Right renal pelvis (tissue), 4 donors: ENCODE measurements at places on chromosomes 2 and 18. TPM values are rescaled to one million over a fixed set of nuclear protein-coding genes. Genes with fewer than 3 reads are reported as not detected.

DNA sequence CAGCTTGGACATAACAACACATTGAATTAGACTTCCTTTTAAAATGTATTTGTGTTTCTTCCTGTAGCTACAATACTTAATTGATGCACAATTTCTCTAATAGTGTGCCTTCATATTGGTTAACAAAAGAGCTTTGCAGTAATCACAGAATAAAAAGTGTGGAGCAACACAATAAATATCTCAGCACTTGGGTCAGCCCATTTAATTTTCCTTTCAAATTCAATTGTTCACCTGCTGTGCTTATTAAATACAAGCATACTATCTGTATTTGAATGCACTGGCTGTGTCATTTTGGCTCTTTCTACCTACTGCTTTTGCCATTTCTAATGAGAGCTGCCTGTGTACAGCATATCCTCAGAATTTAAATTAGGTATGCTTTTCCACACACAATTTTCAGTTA, 1641.3 kb upstream of the SLC39A10 start:
- no peak for DNase-seq

GRCh38 chr2:203690441-203691047, 15.9 kb upstream of the CD28 start:
- DNase-seq = no peak

GRCh38 chr18:10169064-10169562, 255.3 kb downstream of the VAPA start:
- no peak for DNase-seq

DNA sequence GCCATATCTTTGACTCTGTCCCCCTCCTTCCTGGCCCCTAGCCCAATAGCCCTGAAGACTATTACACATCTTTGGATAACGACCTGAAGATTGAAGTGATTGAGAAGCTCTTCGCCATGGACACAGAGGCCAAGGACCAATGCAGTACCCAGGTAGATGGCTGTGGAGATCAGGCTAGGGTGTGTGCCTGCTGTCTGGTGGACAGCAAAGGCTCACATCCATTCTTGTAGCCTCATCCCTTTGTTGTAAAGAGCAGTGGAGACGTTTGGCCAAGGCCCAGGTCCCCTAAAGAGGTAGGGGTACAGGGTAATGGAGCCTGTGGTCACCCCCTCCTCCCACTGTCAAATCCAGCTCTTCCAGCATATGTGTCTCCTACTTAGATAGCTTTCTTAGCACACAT, 81.4 kb downstream of the EPAS1 start:
- no peak for DNase-seq

- DNase-seq = no peak
These were observed 81.0 kb downstream of the ZNF236 start for GRCh38 chr18:76903386-76903785.

The SCN9A gene
- 1.6 TPM for polyA plus RNA-seq

DNA sequence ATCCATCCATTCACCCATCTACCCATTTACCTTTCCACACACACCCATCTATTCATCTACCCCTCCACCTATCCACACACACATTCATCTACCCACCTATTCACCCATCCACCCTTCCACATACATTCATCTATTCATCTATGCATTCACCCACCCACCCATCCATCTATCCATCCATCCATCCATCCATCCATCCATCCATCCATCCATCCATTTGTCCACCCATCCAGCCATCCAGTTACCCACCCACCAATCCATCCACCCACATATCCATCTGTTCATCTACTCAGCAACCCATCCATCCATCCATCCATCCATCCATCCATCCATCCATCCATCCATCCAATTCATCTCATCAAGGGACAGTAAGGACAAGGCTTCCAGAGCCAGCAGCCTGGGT, 74.0 kb downstream of the INHBB start:
- DNase-seq = no peak

DNA sequence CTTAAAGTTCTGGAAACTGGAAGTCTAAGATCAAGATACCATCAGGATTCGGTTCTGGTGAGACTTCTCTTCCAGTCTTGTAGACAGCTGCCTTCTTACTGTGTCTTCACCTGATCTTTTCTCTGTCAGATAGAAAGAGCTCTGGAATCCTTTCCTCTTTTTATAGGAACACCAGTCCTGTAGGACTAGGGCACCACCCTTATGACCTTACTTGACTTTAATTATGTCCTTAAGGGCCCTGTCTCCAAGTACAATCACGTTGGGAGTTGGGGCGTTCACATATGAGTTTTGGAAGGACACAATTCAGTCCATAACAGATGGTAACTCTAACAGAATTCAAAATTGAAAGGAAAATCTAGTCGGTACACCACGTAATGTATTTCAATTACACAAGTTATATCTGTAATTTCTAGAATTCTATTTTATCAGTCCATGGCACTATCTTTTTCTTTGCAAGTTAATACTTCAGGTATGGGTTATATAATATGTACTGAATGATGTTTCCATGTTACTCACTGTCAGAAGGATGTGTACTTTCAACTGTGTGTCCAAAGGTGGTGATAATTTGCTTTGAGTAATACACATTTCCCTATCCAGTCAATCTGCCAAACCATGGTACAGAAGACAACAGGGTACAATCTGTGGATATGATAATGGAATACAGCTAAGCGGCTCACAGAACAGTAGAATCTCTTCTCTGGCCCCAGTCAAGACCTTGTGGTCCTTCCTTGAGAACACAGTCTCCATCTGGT, 1.2 kb upstream of the SCYGR5 start:
- no peak for DNase-seq

DNA sequence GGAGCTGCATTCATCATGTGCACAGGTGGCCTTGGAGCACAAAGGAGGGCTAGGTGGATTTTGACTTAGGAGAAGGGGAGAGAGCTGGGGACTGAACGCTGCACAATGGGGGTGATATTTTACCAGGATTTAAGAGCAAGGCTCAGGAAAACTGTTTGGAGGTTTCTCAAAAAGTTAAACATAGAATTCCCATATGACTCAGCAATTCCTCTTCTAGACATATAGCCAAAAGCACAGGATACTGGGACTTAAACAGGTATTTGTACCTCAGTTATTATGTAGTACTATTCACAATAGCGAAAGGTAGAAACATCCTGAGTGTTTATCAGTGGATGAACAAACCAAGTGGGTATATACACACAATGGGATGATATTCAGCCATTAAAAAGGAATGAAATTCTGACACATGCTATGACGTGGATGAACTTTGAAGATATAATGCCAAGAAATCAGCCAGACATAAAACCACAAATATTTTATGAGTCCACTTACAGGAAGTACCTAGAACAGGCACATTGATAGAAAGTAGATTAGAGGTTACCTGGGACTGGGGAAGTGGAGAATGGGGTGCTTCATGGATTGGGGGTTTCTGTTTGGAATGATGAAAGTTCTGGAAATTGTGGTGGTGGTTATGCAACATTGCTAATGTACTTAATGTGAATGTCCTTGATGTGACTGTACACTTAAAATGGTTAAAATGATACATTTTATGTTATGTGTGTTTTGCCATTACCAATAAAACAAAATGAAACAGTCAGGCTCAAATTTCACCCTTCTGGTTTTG, 216.9 kb downstream of the HAUS1 start:
- DNase-seq = no peak

- DNase-seq = no peak
These were observed 812.6 kb upstream of the LRATD1 start for GRCh38 chr2:13819896-13820295.

GRCh38 chr2:240632306-240632721, 7.0 kb downstream of the GPR35 start:
- DNase-seq = no peak

- DNase-seq = no peak
These were observed 70.1 kb downstream of the QPCT start for GRCh38 chr2:37414470-37414949.

- no peak for DNase-seq
These were observed 60.9 kb upstream of the TMEM17 start for GRCh38 chr2:62566847-62567246.

GRCh38 chr2:102837626-102838198, 75.9 kb downstream of the TMEM182 start:
- no peak for DNase-seq

GRCh38 chr2:239669899-239670460, 269.2 kb upstream of the HDAC4 start:
- no peak for DNase-seq

DNA sequence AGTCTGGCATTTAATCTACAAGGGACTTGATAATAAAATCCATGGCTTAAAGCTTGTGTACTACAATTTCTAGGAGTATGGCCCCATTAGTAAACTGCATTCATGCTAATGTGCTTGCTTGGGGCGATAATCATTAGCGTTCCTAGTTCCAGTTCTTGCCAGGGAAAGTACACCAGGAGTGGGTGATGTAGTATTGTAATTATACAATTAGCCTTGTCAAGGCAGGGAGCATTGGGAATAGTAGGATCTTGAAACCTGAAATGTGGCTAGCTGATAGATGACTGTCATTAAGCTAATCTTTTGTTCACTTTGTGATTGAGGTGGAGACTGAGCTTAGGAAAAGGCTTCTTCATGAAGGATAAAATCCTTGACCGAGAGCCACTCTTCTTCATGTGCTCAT, 989.2 kb downstream of the CPS1 start:
- no peak for DNase-seq

DNA sequence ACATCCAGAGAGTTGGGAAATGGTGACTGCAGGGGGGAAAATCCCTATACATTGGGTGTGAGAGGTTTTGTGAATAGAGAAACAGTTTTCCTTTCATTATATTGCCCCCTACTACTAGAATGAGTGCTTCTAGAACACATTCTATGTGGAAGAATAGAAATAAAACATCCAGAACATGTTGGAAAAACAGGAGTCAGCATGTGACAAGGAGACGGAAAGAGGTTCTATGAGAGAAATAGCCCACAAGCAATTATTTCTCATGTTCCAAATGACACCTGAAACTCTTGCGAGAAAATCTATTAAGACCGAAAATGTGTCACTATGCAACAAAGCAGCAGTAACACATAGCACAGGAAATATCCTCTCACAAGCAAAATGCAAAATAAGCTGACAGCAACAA, 202.7 kb upstream of the SPOPL start:
- no peak for DNase-seq

DNA sequence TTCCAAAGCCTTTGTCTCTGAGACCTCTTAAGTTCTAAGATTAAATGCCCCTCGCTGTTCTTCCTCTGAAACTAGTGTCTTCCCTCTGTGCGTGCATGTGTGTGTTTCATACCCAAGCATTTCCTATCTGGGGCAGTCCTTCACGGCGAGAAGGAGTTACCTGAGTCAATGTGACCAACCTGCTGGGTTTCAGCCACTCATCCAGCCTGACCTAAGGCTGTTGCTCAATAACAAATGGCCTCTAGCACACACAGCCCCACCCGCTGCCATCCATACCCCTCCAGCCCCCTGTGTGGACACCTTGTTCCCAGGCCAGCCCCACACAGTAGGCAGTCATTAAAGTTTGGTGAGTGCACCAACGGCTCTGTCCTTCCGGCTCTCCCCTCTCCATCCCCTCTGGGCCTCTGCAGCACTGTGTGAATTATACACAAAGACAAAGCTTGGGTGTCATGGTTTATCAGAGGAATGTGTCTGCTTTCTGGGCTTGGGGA, 53.8 kb upstream of the FOSL2 start:
- DNase-seq = no peak

GRCh38 chr2:28809927-28810326, 707 bp upstream of the SPDYA start:
- no peak for DNase-seq

DNA sequence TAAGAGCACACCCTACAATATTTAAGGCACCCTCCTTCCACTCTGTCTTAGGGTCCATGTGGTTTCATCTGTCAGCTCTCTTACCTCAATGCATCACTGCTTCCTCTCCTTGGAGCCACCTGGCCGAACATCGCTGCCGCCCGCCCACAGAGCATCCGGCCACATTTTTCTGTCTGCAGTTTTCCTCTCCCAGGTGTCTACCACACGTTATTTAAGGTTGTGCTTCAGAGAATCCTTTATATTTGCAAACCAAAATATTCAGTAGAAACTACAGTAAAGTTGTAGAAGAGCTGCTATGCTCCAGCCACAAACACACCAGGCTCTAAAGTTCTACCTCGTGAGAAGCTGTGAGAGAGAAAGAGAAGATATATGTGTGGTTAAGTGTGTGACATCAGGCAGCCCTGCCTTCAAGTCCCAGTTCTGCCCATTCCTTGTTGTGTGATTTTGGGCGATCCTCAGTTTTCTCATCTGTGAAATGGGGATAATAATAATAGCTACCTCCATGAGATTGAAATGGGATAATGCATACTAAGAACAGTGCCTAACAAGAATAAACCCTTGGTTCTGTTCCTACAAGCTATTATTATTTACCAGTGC, 4.9 kb upstream of the STK17B start:
- no peak for DNase-seq
